ENCODE measurements at places on chromosomes 16 and 17.

DNA sequence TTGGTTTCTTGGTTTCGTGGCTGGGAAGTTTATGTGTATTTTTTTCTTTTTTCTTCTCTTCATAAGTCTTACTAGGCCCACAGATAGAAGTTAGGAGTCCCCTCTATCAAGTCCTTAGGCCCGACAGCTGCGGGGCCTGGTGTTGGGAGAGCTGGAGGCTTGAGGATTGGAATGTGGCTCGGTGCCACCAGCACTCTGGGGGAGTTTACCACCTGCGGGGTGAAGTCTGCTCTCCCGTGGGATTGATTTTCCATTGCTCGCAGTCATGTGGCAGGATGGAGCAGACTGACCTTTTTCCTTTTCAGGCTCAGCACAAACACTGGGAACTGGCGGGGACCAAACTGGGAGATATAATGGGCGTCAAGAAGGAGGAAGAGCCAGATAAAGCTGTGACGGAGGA, 7.5 kb downstream of the DHX38 start:
- no peak for DNase-seq

DNA sequence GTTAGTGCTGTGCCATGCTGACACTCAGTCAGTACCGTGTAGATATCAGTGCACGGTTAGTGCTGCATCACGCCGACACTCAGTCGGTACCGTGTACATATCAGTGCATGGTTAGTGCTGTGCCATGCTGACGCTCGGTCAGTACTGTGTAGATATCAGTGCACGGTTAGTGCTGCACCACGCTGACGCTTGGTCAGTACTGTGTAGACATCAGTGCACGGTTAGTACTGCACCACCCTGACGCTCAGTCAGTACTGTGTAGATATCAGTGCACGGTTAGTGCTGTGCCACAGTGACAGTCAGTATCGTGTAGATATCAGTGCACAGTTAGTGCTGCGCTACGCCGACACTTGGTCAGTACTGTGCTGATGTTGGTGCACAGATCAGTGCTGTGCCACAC, 102.8 kb upstream of the ZNF469 start:
- no peak for DNase-seq

GRCh38 chr16:72926177-72927070, 121.5 kb downstream of the ZFHX3 start:
- DNase-seq, result no peak

- no peak for DNase-seq
These were observed 3.5 kb upstream of the AGRP start for GRCh38 chr16:67486805-67487204.

DNA sequence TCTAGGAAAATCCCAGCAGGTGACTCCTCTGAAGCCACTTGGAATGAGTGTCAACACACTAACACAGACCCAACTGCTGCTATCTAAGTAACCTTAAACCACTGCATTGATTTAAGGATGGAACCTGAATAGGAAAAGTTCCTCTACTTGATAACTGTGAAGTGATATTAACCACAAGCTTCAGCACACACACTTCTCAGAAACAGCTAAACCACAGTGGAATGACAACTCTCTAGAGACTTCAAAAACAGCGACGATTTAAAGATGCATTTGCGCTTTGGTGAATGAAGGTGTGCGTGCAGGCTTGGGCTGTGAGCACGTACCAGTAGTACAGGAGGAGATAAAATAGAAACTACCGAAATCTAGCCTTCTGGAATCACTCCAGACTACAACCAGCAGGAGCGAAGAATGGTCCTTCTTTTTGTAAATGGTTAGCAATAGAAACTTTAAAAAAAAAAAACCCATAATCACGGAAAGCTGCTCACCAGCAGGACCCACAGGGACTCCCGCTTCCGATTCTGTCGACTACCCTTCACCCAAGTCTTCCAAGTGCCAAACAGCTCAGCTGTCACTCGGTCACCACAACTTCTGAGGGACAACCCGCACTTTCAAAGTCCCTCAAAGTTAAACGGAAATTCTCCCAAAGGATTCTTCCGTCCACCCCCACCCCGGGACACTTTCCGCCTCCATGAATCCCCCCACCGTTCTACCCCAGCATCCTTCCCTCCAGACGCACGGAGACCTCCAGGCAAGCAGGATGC, 137.7 kb upstream of the CORO6 start:
- DNase-seq, result peak; percentile 46

DNA sequence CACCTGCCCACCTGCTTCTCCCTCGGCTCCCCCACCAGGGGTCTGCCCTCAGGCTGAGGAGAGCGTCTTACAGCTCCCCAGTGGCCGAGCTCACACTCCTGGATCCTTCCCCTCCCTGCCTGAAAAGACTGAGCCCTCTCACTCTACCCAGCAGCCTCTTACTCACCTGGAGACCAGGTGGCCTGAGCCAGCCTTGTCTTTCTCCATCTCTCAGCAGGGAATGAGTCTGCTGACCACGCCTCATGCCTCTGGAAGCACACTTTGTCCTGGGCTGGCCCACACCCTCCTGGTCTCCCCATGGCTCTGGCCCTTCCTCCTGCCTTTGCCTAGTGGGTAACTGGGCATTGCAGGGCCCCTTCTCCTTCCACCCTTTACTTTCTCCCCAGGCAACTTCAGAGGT, 177.2 kb downstream of the ENGASE start:
- DNase-seq, result no peak

GRCh38 chr17:3977387-3977786, 13.2 kb upstream of the ATP2A3 start:
- no peak for DNase-seq

DNA sequence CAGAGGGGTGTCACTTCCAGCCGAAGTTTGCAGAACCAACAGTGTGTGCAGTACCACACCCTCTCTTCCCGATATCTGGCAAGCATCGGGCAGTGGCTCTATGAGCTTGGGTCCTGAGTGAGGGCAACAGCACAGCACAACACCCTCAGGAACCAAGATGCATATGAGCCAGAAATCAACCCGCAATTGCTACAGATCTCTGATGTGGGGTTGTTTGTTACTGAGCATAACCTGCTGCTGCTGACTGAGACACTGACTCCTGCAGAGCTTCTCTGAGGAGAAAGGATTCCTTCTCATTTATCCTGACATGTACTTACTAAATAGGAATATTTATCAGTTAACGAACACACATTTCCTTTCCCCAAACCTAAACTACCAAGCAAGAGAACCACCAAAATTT, 218.3 kb downstream of the RBFOX3 start:
- DNase-seq, result no peak

- DNase-seq, result no peak
These were observed 15.5 kb downstream of the ZNRF1 start for GRCh38 chr16:75014318-75014717.

DNA sequence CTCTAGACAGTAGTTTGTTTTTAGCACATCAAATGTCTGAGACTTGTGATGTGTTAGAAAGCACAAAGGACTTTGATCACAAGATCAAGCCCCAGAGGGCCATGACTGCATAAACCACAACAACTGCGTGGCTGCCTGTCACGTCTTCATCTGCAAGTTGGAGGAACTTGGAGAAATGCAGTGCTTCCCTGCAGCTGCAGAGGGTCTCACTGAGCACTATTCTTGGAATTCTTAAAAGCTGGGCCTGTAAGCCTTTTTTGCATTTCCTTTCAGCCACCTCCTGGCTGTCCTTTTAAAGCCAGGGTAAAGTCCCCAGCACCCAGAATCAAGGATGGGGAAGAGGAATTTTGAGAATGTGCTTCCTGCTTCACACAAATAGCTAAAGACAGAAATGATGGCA, 431.3 kb downstream of the MAF start:
- DNase-seq, result no peak

GRCh38 chr17:9628509-9628908, 16.8 kb upstream of the USP43 start:
- no peak for DNase-seq

GRCh38 chr16:67917852-67918236, 13.8 kb downstream of the CTRL start:
- peak; percentile 93 for DNase-seq

DNA sequence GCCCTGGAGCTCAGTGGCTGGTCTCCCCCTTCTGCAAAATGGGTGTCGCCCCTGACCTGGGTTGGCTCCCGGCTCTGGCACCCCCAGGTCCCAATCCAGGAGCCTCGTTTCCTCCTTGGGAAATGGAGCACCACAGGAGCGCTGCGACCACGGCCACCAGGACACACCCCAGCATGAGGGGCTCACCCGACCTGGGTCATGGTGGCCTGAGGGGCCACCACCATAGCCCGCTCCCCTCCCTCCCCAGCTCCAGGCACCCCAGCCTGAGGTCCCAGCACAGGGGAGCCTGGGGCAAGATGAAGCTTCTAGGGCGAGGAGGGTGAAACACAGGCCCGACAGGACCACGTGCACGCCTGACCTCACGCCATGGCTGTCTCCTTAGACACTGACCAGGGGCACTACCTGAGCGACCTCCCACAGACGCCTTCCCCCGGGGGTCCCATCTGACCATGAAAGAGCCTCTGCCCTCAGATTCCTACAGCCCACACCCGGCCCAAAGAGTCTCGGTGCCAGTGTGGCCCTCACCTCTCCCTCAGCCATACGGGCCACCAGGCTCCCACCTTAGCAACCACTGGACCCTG, 11.8 kb downstream of the BCAR1 start:
- DNase-seq, result no peak

DNA sequence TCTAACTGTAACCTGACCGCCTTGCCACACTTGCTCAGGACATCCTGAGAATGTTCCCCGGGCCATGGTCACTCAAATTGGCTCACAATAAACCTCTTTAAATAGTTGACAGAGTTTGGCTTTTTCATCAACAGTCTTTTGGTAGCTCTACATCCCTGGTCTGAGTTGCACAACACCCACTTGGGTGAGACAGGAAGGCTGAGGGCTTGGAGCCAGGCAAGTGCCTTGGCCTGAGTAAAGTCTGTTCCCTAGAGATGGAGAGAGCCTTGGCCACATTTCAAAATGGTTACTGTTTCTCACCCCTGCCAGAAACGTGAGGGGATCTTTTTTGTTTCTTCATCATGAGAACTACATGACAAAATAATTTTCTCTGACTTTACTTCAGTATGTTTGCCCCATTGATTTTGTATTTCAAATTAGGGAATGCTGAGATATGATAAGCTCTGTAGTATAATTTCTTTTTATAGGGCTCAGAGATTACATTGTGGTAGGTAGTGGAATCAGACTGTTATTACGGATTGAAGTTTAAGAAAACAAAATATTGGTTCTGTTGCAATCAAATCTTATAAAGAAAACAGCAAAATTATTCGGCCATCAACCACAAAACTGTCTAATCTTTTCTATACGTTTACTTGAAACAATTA, 53.9 kb upstream of the NETO2 start:
- DNase-seq, result no peak

GRCh38 chr17:9291912-9292560, 270.7 kb downstream of the NTN1 start:
- DNase-seq, result peak; percentile 56

GRCh38 chr17:63504261-63504660, 18.9 kb upstream of the KCNH6 start:
- DNase-seq, result no peak

DNA sequence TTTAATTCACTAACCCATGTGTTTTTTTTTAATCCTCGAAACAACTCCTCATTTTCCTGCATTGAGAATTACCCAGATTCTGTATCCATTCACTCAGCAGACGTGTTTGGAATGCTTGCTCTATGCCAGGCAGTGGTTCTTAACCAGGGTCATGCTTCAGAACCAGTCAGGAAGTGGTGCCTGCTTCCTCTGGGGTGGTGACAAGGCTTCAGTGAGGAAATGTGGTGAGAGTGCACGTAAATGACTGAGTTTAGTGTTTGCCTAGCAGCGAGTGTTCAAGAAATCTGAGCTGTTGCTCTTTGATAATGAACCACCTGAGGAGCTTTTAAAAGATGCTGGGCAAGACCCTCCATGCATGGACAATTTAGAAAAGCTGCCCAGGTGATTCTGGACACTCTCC, 9.9 kb downstream of the ZFP90 start:
- DNase-seq, result no peak

GRCh38 chr17:10169290-10169689, 29.1 kb downstream of the GAS7 start:
- DNase-seq, result no peak

- no peak for DNase-seq
These were observed at the start of gene OTOP2 for GRCh38 chr17:74924250-74924948. OTOP2 (plus strand) TSS chr17:74924273; CDS start chr17:74924633, 360 bp downstream.

GRCh38 chr16:23244122-23244521, 58.0 kb upstream of the SCNN1B start:
- no peak for DNase-seq

- no peak for DNase-seq
These were observed 178.5 kb upstream of the TBX2 start for GRCh38 chr17:61221181-61221580.

DNA sequence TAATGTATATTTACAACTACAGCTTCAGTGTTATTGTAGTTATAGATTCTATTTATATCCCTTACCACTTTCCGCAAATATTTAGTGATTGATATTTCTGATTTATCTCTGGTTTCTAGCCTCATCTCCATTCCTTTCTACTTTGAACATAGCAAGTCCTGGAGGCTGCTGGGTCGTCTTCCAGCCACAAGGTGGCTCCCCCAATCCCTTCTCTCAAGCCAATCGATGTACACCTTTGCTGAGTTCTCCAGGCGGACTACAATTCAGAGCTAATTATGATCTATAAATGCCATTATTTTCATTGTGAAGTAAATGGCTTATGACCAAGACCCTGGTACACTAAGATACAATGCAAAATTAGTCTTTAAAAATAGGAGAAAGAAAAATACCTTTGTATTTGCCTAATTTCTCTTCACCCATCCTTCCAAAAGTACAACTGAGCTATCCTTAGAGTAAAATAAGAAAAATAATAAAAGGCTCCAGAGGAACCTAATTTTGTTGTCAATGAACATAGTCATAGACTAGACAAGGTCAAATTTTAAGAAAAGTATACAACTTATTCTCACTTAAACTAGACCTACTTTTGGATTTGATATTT, 122.1 kb downstream of the SKAP1 start:
- peak; percentile 56 for DNase-seq

GRCh38 chr16:15434425-15435215, at the start of gene BMERB1:
BMERB1 (plus strand) TSS chr16:15434588; CDS start chr16:15434654, 66 bp downstream.
- peak; percentile 81 for DNase-seq

GRCh38 chr17:7912927-7913524, 3.1 kb downstream of the RNF227 start:
- DNase-seq, result peak; percentile 63

DNA sequence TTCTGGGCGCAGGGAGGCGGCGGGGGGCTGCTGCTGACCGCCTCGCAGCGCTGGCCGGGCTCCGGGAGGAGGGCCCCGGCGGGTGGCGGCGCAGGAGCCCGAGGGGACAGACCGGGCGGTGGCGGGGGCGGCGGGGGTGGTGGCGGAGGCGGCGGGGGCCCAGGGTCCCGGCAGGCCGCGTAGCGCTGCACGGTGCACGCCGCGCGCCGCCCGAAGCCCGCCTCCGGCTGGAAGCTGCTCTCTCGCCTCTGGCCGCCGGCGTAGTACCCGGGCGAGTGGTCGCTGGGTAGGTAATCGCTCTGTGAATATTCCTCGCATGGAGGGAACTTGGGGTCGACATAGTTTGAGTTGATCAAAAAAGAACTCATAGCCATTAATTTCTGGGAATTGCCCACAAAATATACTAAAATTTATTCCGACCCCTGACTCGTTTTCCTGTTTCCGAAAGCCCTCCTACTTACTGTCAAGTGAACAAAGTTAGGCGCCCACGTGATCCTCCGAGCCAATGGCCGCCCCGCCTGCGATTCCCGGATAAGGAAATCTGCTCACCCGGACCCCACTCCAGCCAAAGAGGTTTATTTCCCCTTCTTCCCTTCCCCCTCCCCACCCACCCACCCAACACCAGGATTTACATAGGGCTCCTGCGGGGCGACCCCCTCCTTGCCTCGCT, at the start of gene HOXB4:
TSS of gene HOXB4 (minus strand) at position 405 of the 670 bp plus-strand sequence. CDS start at position 374, 31 bp downstream.
- DNase-seq, result peak; percentile 87

Data from HTR-8/SVneo (cell line).